Activated CD4-positive, alpha-beta memory T cell treated with anti-CD3 and anti-CD28 coated beads for 36 hours (primary cell): ENCODE measurements at places on chromosomes 16 and 17. TPM values are rescaled to one million over a fixed set of nuclear protein-coding genes. Genes with fewer than 3 reads are reported as not detected.

Gene CCL14
- total RNA-seq, result not detected

Gene HCFC1R1
- total RNA-seq, result 32.8 TPM

Gene LGALS9B
- not detected for total RNA-seq

Gene NPIPA2
- total RNA-seq, result 4.7 TPM

Gene BRIP1
- total RNA-seq, result 14.1 TPM

Gene CACNG3
- total RNA-seq, result not detected

Gene GAST
- total RNA-seq, result not detected

Gene SLC35G6
- not detected for total RNA-seq
